ENCODE measurements at places on chromosomes 12 and 14.

- DNase-seq = peak; percentile 58
Observed at GRCh38 chr14:73462048-73462715, 3.8 kb upstream of the NUMB start.

GRCh38 chr12:62763861-62764645 is 170.9 kb downstream of the PPM1H start:
- DNase-seq = no peak

GRCh38 chr12:4014444-4014843 is 141.2 kb upstream of the PARP11 start:
- no peak for DNase-seq

- DNase-seq = no peak
Observed at GRCh38 chr12:29796823-29797263, 13.1 kb upstream of the TMTC1 start.

- DNase-seq = no peak
Observed at GRCh38 chr14:104221071-104221625, 82.8 kb downstream of the KIF26A start.

- no peak for DNase-seq
Observed at GRCh38 chr14:58789736-58790135, 152.0 kb downstream of the DACT1 start.

DNA sequence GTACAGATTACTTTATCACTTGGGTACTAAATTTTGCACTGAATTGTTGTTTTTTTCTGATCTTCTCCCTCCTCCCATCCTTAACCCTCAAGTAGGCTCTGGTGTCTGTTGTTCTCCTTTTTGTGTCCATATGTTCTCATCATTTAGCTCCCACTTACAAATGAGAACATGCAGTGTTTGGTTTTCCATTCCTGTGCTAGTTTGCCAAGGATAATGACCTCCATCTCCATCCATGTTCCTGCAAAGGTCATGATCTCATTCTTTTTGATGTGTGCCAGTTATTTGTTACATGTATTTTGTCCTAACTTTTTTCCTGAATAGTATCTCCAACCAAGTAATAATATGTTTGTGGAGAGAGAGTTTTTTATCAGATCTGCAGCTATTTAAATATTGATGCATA is 44.2 kb downstream of the A2M start:
- DNase-seq = no peak

DNA sequence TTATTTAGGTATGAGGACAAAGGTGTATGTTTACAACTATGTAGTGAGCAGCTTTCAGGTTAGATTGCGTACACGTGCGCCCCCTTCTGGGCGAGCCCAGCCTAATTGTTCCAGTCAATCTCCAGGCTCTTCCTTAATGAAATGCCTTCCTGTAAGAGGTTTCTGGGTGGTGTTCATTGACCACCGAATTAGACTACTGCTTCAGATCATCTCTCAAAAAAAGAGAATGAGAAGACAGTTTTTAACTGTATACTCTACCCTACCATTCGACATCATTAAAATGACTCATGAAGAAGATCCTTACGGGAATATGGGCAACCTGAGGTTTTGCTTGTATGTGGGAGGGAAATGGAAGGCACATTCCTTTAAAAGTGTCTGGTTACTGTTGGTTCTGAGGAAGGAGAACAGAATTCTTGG is 2.1 kb downstream of the LUM start:
- peak; percentile 47 for DNase-seq

- no peak for DNase-seq
Observed at GRCh38 chr14:95204705-95205104, 47.4 kb upstream of the DICER1 start.

GRCh38 chr14:104953097-104953496 is 25.1 kb downstream of the AHNAK2 start:
- no peak for DNase-seq

DNA sequence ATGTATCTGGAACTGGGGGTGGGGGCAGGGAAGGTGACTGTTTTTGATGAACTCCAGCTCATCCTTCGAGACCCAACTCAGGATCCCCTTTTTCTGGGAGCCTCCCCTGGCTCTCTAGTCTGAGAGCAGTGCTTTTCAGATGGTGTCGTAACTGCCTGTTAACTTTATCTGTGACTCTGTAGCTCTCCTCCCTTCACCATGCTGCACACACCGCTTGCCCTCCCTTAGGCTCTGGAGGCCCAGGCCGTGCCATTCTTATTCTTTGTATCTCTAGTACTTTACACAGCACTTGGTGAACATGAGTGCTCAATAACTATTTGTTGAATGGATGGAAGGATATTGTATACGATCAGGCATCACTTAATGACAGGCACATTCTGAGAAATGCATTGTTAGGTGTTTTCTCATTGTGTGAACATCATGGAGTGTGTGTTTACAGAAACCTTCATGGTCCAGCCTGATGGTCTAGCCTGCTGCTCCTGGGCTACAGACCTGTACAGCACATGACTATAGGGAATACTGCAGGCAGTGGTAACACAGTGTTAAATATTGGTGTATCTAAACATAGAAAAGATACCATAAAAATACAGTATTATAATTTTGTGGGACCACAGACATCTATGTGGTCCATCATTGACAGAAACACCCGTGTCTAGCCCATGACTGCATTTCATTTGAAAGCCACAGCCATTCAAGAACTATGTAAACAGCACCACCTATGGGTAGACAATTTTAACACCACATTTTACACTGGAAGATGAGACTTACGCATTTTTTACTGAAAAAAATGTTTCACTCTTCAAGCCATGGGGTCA is 91.8 kb downstream of the EML1 start:
- DNase-seq = peak; percentile 64

DNA sequence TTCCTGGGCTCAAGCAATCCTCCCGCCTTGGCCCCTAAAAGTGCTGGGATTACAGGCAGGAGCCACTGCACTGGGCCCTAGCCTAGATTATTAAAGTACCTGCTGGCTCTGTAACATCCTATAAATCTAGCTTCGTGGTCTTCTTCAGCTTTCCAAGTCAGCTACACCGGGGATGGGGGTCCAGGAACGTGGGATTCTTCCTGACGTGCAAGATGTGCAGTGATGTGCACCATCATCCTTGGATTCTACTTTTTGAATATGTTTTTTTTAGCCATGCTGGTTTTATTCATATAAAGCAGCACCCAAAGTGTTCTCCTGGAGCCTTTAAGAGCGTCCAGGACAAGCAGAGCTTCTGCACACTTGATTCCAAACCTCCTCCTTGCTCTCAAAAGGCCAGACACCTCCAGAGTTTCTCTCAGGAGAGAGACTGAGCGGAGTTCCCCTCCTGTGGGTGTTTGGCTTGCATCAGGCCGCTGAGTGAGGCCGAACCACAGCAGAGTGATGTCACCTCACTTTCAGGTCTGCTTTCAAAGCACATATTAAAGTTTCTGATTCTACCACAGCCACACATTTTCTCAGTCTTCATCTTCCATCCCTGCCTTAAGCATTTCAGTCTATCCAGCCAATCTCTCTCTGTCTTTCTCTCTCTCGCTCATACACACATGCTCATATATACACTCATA is 33.4 kb downstream of the VCPKMT start:
- DNase-seq = no peak

DNA sequence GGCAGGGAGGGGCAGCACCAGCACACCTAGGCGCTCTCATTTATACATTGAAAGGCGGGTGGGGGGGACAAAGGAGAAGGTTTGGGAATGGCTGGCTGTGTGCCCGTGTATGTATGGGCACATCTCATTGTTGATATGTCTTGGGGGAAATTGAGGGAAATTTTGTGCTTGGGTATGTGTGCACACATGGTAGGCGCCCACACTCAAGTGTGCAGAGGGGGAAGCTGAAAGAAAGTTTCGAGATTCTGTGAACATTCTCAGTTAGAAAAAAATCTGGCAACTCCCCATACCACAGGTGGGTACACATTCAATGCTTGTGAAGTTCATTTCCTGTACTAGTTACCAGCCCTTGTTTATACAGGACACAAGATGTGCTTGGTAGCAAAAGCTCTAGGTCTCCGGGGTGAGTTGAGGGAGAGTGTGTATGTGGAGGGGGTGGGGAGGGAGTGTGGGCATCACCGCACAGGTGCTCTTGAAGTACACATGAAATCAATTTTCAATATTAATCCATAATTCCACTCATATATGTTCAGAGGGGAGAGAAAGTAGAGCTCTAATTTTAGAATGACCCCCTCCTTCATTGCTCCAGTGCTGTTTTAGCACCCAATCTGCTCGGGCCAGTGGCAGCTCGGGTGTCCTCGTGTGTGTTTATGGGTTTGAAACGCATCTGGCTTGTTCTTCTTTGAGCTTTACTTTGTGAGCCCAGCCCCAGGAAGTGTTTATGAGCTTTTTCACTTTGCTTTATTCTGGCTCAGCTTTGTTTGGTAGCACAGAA is 286.0 kb downstream of the ZFP36L1 start:
- DNase-seq = no peak

DNA sequence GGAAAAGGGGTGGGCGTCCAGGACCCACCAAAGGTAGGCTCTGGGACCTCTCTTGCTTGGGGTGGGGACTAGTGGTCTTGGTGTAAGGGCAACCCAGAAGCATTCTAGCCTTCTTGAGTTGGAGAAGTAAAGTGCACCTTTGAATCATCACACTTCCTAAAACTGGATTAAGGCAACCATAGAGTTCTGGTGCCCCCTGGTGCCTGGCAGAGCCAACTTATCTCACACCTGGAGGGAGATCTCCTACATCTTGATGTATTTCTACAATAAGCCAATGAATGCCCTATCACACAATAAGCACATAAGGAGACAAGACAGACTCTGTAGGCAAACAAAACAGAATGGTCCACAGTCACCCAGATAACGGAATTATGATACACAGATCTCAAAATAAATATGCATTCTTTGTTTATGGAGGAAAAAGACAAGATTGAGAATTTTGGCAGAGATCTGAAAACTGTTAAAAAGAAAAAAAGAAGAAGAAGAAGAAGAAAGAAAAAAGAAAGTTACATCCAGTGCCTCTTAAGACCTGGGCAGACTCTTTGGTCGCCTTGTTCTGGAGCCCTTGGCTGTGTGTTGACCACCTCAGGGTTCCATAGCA is 95.9 kb upstream of the PPP2R5C start:
- DNase-seq = peak; percentile 50
